ENCODE measurements at places on chromosomes 2 and 18.

DNA sequence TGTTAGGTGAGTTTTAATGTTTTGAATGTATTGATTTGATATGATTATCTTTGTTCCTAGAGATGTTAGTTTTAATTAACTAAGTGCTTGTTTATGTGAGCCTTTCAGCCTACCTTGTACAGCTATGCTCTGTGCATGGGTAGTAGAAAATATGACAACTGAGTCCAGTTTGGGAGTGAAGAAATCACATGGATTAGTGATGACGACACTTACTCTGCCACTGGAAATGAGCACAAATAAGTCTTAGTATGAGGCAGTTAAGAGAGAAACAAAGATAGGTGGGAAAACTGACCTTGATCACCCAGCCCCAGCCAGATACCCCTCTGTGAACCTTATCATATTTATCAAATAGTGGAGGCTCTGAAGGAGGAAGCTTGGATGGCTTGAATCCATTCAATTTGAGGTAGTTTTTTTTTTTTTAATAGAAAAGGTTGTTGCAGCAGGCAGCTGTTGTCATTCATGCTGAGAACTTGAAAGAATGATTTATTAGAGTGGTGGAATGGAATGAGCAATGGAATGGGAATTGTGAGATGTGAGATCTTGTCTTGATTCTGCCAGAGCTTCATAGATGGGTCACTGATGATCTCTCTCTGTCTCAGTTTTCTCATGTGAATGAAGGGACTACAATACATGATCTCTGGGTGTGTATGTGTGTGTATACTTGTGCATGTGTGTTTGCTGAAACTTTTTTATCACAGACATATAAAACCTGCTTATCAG lies 96.4 kb downstream of the MAP3K20 start:
- no peak for DNase-seq

DNA sequence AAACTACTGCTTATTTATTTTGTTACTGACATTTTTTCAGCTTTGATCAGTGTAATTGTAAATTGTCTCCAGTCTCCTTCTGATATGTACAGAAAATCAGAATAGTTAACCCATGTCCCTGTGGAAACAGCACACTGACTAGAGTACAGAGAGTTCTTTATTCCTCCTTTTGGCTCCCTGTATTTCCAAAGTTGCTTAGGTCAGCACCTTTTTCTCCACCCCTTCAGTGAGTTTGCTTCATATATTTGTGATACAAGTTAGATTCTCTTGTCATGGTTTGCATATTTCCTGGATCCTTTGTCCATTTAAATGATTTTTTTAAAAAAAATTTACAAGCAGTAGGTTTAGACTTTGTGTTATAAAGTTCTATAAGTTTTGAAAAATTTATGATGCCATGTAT lies 2051.1 kb upstream of the LRRTM1 start:
- DNase-seq, result no peak

- DNase-seq, result no peak
Measured at GRCh38 chr2:239949537-239949936, 75.6 kb downstream of the NDUFA10 start.

DNA sequence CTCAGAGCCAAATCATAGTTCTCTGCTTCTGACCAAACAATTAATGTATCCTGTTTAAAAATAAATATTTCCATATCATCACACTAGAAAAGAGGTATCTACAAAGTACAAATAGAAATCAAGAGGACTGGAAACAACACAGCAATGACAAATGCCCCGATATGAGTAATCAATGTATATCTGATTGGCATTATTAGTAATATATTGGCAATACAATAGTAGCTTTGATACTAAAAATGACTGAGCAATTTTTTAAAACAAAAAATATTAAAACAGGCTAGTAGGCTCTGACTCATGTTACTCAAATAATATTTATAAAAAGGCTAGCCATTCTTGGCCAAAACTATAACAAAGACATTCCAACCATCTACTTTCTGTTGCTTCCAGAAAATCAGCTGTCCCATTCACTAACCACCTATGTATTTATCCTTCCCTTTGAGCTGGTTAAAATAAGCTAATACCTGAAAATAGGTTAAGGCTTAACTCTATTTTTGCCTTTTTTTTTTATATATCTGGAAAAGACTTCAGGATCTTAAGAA lies 13.3 kb downstream of the PPP4R3B start:
- no peak for DNase-seq

- DNase-seq, result no peak
Measured at GRCh38 chr2:196914867-196915460, 11.5 kb downstream of the PGAP1 start.

DNA sequence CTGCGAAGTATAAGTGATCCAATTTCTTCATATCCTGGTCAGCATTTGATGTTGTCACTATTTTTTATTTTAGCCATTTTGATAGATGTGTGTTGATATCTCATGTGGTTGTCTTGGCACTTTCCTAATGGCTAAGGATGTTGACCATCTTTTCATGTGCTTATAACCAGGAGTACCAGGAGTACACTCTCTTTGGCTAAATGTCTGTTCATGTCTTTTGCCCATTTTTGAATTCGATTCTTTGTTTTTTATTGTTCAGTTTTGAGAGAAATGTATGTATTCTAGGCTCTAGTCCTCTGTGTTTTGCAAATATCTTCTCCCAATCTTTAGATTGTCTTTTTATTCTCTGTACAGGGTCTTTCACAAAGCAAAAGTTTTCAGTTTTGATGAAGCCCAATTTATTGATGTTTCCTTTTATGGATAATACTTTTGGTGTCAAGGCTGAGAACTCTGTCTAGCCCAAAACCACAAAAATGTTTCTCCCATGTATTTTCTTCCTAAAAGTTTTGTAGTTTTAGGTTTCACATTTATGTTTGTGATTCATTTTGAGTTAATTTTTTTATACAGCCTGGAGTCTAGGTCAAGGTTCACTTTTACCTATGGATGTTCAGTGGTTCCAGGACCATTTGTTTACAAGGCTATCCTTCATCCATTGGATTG lies 65.4 kb downstream of the SDC1 start:
- DNase-seq, result no peak

GRCh38 chr2:27915191-27915590 lies 24.7 kb downstream of the BABAM2 start:
- DNase-seq, result no peak

GRCh38 chr2:17599617-17600016 lies 59.1 kb downstream of the VSNL1 start:
- no peak for DNase-seq

GRCh38 chr2:224843141-224843540 lies 127.0 kb upstream of the CCDC195 start:
- DNase-seq, result no peak

DNA sequence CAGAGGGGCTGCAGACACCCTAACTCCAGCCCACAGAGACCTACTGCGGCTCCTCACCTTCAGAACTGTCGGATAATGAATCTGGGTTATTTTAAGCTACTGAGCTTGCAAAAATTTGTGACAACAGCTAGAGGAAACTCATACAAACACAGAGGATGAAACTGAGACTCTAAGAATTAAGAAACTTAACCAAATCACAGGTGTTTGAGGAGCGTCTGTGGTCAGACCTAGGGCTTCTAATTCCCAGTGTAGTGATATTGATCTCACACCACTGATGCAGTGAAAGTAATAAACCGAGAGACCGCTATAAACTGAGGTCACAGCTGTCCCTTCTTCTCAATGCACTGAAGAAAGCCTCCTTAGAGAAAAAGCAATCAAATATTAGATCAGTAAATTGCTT lies 110.1 kb downstream of the RGPD3 start:
- no peak for DNase-seq

DNA sequence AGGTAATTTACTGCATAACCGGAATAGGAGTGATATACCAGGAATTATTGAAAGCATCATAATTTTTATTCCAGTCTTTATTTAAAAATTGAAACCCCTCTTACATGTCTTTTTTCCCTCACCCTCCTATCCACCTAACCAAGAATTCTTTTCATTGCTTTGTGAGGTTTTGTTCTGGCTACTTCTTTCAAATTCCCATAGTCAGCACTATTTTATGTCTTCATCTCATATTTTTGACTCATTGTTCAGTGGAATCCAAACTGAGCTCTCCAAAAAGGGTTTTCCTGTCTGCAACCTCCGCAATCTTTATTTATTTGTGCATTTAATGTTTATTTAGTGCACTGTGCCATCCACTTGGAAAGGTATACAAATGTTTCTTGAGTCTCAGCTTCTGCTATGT lies 128.5 kb downstream of the DOK6 start:
- DNase-seq, result no peak

DNA sequence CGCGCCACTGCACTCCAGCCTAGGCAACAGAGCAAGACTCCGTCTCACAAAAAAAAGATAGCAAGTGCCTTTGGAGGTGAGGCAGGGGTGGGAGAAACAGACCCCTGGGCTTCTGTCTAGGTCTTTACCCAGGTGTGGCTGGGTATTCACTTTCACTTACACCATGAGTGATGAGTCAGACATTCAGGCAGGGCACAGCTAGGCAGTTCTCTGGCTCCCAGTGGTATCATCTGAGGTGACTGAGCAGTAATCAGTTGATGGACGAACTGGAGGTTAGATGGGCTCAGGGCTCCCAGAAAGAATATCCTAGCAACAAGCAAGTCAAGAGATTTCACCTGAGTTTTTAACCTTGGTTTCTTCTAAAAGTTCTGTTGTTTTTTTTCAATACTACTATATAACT lies 107.0 kb upstream of the RAB6C start:
- DNase-seq, result no peak
